ENCODE measurements at places on chromosomes 2 and 18.

GRCh38 chr2:102258386-102259074 lies 52.8 kb upstream of the IL1RL1 start:
- no peak for DNase-seq

GRCh38 chr2:63721082-63721424 lies 120.6 kb upstream of the UGP2 start:
- DNase-seq = no peak

DNA sequence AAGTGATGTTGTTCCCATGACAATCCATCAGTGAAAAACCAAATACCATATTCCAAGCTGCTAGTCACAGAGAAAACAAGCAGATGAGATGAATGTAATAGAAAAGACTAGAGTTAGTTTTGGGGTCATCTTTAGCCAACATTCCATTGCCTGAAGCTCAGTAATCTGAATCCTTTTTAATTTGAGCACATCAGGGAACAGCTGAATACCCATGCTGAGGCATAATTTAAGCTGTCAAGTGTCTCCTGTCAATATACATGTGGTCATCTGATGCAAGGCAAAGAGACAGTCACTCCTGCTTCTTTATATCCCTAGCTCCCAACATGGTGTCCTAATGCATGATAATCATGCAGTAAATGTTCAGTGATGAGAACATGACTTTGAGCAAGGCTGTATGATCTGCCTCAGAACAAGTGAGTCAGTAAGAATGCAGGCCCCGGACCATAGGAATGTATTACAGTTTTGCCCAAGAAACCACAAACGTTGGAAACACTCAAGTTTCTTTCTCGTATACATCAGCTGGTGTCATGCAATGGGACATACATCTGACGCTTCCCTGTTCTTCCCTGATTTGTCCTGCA lies 48.0 kb downstream of the CDK15 start:
- DNase-seq = no peak

DNA sequence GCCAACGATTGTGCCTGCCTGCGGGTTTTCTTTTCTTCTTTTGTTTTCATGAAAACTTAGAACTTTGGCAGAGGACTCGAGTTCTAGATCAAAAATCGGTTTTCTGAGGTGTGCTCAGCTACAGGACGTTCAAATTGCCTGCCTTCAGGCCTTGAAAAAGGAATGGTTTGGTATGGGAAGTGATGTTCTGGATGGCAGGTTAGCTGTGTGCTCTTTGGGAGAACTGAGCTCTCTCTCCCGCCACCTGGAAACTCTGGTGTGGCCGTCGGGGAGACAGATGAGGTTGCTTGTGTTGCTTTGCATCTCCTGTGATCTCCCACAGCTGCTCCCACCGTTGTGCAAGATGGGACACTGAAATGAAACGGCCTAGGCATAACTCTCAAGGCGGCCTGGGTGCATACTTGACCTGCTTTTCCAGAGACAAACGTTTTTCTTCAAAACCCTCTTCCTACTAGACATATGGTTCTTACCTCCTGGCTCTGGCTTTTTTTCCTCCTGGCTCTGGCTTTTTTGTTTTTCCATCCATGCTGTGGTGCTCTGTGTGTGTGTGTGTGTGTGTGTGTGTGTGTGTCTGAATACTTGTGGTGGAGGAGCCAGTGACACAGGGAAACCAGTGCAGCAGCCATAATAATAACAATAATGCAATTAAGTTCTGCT lies 2.0 kb downstream of the FMNL2 start:
- no peak for DNase-seq

DNA sequence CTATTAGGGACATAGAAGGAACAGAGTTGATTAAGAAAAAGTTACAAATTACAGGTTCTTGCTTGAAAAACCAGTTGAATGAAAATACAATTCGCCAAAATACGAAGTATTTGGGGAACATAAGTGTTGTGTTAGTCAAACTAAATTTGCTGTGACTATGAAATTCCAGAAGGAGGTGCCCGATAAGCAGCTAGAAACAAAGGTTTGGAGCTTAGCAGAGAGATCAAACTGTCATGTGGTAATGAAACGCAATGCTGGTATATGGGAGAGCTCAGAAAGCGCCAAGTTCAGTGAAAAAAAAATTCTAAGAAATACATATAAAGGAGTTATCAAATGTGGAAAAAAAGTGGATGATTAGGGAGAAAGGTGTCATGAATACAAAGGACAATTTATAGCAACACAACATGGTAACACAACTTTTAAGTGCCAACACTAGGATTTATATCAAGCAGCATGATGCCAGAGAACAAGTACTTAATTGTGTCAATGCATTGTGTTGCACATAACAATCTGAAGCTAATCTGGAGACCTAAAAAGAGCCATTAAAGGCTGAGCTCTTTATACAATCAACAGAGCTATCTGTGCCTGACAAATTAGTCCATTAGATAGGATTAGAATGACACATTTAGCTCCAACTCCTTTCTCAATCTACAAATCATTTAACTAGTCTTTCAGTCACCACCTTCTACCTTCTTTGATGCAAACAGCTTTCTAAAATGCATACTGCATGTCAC lies 31.2 kb downstream of the SMAD2 start:
- DNase-seq = no peak

DNA sequence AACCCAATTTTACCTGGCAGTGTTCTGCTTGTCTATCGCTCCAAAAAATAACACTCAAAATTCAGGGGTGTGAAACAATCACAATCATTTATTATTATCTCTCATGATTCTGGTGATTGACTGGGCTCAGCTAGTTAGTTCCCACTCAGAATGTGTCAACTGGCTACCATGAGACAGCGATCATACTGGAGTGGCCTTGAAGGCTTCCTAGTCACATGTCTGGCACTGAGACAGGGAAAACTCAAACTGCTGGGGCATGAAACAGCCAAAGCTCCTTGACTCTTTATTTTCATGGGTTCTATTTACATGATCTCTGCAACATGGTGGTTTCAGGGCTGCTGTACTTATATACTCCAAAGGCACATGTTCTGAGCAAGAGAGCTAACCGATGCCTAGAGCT lies 6.2 kb upstream of the ANXA4 start:
- no peak for DNase-seq

DNA sequence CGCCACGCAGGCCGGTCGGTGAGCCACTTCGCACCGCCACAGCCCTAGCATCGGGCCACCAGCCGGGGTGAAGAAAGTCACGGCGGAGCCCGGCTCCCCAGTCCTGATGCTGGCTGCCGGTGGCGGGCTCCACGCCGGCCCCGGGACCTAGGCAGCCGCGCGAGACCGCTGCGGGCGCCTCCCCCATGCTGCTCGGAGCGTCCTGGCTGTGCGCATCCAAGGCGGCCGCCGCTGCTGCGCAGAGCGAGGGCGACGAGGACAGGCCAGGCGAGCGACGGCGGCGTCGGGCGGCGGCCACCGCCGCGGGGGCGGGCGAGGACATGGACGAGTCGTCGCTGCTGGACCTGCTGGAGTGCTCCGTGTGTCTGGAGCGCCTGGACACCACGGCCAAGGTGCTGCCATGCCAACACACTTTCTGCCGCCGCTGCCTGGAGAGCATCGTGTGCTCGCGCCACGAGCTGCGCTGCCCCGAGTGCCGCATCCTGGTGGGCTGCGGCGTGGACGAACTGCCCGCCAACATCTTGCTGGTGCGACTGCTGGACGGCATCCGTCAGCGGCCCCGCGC lies 433 bp downstream of the SH3RF3 start:
- peak; percentile 50 for DNase-seq

DNA sequence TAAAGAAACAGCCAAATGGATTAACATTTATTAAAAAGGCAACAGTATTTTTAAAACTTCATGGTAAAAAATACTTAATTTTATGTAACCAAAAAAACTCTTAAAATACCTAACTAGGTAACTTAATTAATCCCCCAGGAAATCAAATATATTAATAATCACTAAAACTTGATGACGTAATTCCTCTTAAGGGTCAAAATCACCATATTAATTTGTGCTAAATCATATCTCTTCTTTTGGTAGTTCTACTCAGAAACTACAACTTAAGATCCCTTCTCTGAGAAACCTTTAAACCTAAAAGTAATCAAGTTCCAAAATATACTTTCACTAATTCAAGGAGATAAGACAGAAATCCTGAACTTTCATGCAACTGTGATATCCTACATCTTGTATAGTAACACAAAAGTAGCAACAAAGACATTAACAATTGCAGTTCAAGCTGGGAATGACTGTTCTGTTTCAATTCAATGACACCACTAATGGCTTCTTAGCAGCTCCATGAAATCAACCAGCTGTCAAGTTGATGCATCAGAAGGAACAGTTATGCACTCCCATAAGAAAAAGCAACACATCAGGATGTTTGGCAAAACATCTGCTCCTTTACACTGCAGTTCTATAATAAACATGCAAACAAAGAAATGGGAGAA lies 4.0 kb downstream of the BAZ2B start:
- DNase-seq = no peak

DNA sequence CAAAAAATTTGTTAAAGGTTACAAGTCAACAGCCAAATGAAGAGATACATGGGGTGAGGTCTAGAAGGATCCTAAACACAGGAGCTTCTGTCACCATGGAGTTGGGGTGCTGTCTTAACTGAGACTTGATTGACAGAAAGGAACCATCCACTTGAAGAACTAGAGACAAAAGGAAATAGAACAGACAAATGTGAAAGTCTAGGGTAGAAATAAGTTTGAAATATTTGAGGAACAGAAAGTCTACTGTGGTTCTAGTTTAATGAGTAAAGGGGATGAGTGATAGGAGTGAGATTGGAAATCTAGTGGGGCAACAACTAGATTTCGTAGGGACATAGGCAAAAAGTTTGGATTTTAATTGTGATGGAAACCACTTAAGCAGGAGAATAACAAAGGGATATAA lies 18.7 kb downstream of the RBBP8 start:
- no peak for DNase-seq

DNA sequence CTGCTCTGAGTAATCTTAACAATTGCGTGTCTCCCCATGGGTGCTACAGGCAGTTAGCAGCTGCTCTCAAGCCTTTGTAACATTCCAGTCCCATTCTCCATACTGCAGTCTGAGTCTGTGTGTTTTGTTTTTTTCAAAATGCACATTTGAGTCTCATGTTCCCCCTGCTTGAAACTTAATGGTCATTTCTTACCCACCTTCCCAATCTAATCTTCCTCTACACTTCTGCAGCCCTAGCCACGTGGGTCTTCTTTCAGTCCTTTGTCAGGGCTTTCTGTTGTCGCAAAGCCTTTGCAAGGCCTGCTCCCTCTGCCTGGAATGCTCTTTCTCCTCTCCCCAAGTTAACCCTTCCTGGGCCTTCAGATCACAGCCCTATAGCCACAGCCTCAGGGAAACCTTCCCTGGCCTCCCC lies 24.5 kb downstream of the ELAC1 start:
- no peak for DNase-seq

- no peak for DNase-seq
Measured at GRCh38 chr2:76280686-76281085, 570.0 kb upstream of the GCFC2 start.

DNA sequence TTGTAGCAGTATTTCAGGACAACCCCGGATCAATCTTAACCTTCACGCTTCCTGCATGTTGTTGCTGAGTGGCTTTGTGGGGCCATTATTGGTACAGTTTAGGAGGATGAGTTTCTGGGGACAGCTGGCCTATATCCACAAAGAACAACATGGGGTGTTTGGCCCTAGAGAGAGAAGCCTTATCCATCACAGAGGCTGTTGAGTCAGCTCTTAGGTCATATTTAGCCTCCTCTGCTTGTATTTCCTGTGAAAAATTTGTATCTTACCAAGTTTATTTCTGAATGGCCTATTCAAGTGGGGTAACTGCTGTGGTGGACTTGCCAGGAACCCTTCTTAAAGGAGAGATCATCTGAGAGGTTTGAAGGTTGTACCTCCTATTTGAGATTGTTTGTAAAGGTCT lies 77.6 kb downstream of the MAP4K4 start:
- DNase-seq = no peak

- DNase-seq = no peak
Measured at GRCh38 chr2:145007093-145007959, 487.4 kb upstream of the ZEB2 start.

GRCh38 chr2:187475499-187476248 lies 27.6 kb upstream of the CALCRL start:
- no peak for DNase-seq

DNA sequence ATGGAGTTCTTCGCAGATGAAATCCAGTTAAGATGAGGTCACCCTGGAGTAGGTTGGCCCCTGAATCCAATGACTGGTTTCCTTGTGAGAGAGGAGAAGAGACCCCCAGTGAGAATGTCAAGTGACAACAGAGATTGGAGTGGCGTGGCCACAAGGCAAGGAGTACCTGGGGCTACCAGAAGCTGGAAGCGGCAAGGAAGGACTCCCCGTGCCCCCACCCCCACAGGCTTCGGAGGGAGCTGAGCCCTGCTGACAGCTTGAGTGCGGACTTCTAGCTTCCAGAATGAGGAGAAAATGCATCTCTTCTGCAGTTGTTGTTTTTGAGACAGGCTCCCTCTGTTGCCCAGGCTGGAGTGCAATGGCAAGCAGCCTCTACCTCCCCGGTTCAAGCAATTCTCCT lies 78.0 kb upstream of the HPCAL1 start:
- no peak for DNase-seq

- no peak for DNase-seq
Measured at GRCh38 chr2:19712850-19713249, 188.9 kb downstream of the TTC32 start.

- no peak for DNase-seq
Measured at GRCh38 chr2:33412920-33413319, 63.5 kb upstream of the RASGRP3 start.

- no peak for DNase-seq
Measured at GRCh38 chr18:77161383-77161782, 28.8 kb upstream of the MBP start.

- no peak for DNase-seq
Measured at GRCh38 chr2:234678711-234679110, 181.8 kb upstream of the ARL4C start.

DNA sequence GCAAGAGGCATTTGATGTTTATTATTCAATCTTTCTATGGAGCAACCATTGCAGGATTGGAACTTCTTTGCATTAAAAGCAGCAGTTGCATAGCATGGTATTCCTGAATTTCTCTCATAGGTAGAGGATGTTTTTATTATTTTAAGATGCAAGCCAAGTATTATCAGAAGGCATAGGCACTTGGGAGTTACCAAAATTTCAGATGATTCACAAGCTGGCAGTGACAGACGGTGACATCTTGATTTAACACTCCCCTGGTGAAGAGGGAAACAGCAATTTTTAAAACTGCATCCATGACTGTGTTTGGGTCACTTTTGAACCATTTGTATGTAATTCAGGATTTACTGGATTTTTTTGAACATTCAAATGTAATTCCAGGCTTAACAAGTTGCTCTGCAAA lies 654.3 kb downstream of the SLC4A3 start:
- no peak for DNase-seq

DNA sequence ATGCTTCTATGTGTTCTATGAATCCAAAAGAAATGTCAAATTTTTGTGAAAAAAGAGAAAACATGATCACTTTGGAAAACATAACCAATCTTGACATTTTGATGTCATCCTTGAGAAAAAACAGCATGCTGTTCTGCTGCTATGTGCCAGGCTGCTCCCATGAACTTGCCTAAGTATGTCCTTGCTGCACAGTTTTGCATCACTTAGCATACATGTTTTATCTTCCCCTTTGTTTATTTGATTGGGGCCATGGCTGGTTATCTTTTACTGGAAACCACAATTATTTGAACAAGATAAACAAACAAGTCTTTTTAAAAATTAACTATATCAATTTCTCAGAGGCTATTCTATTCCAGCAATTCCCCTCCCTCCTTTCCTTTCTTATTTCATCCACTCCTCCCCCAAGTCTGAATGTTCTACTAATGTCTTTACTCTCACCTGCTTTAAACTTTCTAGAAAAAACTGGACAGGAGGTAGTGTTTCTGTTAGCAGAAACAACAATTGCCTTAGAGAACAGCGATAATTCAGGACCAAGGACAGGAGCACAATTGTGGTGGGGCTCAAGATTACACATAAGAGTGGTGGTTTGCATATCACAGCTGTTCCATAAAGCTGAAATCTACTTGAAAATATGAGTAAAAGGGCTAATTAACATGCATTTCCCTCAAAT lies 6.7 kb downstream of the AOX1 start:
- no peak for DNase-seq

Data from GM12891 (cell line).